ENCODE measurements at places on chromosomes 2 and 18.

DNA sequence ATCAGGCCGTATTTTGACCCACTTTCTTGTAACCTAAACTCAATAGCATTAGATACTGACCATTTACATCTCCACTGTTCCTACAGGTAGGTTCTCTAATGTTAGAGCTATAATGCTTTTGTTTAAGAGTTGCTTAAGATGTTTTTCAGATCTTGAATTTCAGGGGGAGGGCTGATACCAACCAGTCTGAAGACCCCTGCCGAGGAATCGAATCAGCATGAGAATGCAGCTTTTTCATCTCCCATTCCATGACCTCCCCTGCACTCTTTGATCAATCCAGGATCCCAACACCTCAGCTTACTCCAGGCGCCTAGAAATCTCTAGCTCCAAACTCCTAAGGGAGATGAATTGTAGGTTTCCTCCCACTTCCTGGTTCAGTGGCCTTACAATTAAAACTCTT is 120.5 kb upstream of the MC4R start:
- DNase-seq: no peak

GRCh38 chr2:151777487-151777886 is 43.2 kb upstream of the NEB start:
- DNase-seq: no peak

DNA sequence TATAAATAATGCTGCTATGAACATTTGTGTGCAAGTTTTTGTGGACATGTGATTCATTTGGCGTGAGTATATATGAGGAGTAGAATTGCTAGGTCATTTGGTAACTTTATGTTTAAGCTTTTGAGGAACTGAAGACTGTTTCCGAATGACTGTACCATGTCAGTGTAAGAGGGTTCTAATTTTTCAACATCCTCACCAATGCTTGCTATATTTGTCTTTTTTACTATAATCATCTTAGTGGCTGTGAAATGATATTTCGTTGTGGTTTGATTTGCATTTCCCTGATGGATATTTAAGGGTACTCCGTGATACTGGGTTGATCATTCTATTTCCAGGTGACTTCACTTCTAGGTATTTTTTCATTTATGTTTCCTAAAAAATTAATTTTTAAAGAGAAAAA is 241.1 kb downstream of the BCL2 start:
- DNase-seq: no peak

DNA sequence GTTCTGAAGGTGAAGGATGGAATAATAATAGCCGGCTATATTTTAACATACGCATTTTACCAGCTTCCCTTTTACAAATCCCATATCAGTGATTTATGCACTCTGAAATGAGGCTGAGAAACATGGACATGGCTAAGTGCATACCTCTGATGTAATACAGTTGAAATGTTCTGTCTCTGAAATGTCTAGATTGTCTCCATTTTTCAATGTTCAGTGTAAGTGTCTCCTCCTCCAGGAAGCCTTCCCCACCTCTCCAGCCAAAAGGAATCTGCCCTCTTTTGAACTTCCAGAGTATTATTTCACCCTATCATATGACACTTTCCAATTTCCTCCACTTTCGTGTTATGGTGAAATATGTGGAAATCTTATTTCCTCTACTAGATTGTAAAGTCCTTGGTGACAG is 29.5 kb upstream of the ME2 start:
- DNase-seq: no peak

DNA sequence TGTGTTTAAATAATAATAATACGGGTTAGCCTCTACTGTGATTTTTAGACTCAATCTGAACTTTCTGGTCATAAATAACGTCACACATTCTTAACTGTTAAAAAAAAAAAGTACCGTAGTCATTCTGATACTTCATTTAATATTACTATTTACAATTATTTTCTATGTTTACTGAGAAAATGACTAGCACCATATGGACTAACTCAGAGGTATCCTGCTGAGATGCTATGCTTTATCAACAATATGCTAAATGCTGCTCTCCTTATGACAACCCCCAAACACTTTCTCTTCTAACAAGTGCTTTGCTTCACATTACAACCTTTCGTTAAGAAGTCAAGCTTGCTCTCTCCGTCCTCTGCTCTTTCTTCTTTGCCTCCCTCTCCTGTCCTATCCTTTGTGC is 182.1 kb downstream of the AFF3 start:
- DNase-seq: no peak

GRCh38 chr2:50263728-50264127 is 768.2 kb downstream of the NRXN1 start:
- DNase-seq: no peak

DNA sequence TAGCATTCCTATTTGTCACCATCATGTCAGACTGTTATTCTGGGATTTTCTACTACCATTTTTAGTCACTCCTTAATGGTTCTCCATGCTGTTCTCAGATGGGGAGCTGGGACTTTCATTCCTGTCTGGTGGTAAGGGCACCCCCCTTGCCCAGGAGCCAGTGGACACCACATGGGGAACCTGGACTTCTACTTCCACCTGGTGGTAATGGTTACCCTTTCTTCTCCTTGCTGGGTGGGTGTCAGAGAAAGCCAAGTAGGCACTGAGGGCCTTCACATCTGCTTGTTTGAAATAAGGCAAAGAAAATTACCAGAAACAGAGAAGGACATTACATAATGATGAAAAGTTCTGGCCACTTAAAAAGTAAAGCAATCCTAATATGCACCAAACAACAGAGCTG is 239.8 kb downstream of the FHOD3 start:
- DNase-seq: no peak

DNA sequence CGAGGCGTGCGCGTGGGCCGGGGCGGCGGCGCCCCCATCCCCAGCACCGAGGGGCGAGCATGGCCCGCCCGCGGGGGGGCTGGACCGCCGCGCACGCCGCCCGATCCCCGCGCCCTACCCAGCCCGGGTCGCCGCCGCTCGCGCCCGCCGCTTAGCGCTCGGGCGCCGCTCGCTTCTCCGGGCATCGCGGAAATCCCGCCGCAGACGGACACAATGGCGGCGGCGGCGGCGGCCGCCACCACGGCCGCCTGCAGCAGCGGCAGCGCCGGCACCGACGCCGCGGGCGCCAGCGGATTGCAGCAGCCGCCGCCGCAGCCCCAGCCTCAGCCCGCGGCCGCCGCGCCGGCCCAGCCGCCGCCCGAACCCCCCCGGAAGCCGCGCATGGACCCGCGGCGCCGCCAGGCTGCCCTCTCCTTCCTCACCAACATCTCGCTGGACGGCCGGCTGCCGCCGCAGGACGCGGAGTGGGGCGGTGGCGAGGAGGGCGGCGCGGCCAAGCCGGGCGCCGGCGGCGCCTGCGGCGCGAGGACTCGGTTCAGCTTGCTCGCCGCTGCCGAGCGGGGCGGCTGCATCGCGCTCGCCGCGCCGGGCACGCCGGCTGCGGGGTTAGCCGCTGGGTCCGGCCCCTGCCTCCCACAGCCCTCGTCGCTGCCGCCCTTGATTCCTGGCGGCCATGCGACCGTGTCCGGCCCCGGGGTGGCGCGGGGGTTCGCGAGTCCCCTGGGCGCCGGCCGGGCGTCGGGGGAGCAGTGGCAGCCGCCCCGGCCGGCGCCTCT is 453 bp downstream of the CABLES1 start:
- no peak for DNase-seq

GRCh38 chr2:131426727-131427126 is 49.2 kb upstream of the TUBA3D start:
- DNase-seq: no peak
